Fibroblast of the conjunctiva (primary cell): ENCODE measurements at places on chromosomes 2 and 18.

DNA sequence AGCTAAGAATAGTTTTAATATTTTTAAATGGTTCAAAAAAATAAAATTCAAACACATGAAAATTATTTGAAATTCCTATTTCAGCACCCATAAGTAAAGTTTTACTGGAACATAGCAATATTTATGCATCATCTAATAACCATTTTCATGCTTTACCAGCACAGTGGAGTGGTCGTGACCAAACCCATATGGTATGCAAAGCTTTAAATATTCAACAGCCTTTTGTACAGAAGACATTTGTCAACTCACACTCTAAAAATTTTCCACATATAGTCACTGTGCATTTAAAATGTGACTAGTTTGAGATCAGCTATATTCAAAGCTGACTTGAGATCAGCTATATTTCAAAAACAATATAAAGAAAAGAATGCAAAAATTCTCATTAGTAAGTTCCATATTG, 46.2 kb downstream of the PUM2 start:
- DNase-seq: no peak

DNA sequence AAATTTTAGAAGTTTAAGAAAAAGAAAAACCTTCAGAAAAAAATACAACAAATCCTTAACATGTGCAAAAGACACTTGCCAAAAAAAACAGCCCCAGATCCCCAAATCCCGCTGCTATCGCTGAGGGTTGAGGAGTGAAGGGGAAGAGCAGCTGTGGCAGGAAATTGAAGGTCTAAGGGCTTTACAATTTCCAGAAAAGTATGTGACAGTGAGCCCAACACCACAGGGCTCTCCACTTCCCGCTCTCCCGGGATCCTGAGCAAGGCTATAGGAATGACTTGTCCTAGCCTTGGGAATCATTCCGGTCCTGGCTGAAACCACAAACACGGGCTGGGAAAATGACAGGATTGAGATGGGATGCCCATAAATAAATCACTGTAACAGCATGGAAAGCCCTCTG, 191.4 kb downstream of the TMEM163 start:
- DNase-seq: no peak

DNA sequence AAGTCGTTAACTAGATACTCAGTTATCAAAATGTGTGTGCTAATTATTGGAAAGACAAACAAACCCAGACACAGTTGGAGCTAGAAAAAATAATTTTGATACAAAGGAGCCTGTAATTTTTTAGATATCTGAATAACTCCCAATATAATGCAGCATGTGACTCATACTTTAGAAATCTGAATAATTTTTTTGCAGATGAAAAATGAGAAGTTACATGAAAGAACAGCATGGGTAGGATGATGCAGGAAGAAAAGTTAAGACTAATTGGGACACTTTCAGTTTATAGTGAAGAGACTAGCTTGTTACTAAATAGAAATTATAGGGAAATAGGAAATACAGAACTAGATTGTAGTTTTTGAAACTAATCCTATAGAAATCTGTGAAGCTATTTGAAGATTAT, 945.8 kb downstream of the CBLN2 start:
- no peak for DNase-seq

DNA sequence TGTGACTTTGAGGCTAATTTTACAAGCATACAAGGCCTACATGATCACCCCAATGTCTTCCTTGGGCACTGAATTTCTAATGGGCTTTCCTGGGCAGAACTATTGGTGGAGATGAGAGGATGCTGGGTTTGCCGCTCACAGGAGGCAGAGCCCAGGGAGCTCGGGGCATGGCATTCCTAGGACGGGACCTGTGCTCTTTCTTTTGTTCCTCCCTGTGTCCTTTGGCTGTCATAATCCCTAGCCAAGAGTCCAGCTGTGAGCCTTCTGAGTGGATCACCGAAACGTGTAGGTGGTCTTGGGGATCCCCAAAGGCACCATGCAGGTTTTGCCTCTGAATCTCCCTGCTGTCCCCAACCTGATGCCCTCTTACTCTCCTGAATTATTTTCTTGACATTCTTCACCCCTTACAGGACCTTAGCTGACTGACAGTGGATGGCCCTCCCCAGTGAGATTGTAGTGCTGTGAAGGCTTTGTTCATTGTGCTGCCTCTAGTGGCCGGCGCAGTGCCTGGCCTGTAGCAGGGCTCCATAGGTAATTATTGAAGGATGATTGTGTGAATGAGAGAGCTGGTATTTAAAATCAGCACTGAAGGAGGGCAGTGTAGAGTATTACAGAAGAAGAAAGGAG, 221.9 kb downstream of the ZNF407 start:
- DNase-seq: no peak

DNA sequence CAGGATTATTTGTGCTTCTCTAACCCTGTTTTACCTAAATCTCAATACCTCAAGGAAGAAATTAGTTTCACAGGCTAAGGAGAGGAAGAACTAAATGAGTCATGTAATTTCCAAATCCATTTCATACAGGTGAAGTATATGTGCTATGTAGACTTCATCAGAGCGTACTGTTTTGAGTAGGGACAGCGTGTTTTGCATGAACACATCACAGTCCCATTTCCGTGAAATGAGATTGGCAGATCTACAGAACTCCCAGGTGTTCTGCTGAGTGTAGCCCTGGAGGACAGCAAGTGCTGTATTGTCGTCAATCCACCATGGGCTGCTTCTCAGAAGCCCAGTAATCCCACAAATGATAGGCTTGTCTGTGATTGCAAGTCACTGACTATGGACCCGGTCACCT, 97.7 kb downstream of the XRCC5 start:
- DNase-seq: no peak
